ENCODE measurements at places on chromosomes 4 and X.

DNA sequence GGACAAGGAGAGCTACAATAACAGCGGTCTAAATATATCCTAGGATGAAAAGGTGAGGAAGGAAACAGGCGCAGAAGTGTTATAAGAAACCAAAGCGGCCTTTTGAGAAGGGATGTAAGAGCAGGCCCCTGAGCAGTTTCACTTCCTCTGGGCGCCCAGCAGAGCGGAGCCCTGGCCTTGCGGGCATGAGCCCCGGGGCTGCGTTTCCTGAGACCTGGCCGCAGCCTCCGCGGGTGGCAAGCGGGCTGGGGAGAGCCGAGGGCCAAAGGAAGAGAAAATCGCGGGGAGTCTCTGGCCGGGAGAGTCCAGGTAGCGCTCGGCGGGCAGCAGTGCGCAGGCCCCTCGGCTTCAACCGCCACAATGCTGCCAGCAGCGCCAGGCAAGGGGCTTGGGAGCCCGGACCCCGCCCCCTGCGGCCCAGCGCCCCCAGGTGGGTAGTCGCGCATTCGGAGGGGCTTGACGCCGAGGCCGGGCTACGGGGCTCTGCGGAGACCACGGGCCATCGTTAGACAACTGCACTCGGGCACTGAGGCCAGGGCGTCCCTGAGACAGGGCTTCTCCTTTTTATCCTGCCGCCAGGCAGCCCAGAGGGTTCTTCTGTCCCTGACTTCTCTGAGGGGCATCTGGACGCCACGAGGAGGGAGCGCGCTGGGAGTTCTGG, at the start of gene BANK1:
TSS of gene BANK1 (plus strand) at position 210 of the 661 bp plus-strand sequence. CDS start at position 361, 151 bp downstream.
- DNase-seq, result peak; percentile 29

DNA sequence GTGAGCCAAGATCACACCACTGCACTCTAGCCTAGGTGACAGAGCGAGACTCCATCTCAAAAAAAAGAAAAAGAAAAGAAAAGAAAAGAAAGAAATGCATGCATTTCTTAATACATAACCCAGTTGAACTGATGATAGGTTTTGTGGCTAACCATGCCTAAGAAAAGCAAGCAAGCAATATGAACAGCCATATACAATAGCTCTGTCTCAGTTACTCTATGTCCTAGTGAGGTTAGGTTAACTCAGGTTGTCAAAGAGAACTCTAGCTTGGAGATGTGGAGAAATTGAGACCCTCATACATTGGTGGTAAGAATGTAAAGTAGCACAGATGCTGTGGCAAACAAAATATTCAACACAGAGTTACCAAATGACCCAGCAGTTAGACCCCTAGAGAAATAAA, 167.0 kb upstream of the RASGEF1B start:
- no peak for DNase-seq

- no peak for DNase-seq
These were observed 20.9 kb downstream of the HMGB3 start for GRCh38 chrX:151004085-151004484.

GRCh38 chr4:142035566-142035965, 399.2 kb downstream of the IL15 start:
- DNase-seq, result no peak

DNA sequence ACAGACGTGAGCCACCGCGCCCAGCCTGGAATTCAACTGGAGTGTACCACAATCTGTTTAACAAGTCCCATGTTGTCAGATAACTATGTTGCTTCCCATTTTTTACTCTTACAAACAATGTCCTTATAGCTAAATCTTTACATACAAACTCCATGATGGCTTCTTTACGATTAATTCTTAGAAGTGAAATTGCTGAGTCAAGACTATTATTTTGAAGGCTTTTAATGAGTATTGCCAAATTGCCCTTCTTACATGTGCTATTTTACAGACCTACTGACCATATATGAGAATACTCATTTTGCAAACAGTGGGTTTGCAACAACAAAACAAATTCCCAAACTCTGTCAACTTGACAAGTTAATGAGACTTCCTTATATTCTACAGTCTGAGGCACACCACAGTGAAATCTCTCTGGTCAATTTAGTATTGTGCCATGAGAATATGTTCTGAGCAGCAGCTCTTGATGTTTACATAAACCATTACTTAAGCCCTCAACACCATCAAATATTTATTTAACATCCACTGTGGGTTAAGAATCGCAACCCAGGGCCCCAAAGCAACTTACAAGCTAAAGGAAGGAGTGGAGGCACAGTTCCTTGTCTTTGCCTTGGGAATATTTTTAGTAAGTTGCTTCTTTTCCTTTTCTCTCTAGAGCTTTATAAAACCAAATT, 128.5 kb downstream of the SPRY1 start:
- no peak for DNase-seq

DNA sequence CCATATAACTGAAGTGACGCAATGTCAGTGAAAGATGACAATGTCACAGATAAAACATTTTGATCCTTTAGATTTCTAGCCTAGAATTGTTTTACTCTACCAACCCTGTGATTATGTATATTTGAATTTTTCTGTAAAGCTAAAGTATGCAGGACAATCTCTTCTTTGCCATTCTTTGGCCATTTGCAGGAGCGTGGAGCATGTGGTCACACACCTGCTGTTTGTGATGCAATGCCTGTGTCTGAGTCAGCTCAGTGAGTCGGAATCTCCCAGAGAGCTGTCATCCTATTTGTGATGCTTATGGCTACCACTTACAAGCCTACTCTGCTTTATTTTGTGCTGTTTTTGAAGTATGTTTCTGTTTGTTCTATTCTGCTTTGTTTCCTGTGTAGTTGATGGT, 214.5 kb downstream of the NAF1 start:
- no peak for DNase-seq

- DNase-seq, result no peak
These were observed 249.7 kb downstream of the EVC2 start for GRCh38 chr4:5458676-5459075.

- no peak for DNase-seq
These were observed 18.0 kb upstream of the TMEM131L start for GRCh38 chr4:153448003-153448731.

DNA sequence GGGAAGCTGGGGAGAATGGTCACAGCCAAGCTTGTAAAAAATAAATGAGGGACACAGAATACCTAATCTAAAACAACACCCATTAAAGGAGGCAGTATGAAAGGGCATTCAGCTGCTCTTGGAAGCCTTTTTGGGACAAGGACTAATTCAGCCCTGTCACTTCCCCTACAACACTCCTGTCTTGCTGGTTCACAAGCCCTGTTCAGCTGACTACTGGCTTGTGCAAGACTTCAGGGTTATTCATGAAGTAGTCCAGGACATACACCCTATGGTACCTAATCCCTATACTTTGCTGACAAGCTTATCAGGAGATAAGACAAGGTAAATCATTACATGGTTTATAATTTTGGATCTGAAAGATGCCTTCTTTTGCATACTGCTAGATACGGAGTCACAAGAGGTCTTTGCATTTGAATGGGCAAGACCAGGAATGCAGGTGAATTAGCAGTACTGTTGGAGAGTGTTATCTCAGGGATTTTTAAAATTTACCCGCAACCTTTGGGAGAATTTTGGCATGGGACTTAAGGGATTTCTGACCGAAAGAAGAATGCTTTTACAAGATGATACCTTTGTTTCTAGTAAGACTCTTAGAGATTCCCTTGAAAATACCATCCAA, 103.2 kb upstream of the LANCL3 start:
- no peak for DNase-seq

- DNase-seq, result no peak
These were observed 1.1 kb downstream of the OGT start for GRCh38 chrX:71533851-71534561.

DNA sequence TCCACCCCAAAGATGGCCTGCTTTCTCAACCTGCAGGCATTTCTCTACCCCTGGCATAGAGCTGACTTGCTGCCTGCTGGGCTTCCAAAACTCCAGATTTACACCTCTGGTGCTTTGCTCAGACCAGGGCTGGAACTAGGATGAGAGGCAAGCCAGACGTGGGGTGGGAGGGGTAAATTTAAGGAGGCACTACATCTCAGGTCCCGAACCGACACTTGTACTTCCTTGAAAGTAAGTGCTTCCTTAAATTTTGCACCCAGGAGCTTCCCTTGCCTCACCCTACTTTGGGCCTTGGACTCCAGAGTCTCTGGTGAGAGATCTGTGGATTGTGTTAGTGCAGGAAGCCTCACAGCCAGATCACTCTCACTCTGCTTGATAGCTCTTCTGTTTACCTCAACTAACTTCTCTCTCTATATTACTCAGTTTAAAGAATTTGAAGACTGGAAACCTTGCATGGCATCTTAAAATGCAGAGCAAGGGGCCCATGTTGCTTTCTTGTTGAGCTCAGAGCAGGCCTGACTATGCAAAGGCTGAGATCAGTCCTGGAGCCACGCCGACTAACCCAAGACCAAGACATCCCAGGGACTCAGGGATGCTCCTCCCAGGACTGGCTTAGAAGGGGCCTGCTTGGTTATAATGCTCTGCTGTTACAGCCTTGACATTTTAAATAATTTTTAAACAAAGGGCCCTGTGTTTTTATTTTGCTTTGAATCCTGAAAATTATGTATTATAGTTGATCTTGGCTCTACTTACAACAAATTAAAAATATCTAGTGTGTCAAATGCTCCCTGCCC, 145.0 kb upstream of the LEF1 start:
- no peak for DNase-seq

DNA sequence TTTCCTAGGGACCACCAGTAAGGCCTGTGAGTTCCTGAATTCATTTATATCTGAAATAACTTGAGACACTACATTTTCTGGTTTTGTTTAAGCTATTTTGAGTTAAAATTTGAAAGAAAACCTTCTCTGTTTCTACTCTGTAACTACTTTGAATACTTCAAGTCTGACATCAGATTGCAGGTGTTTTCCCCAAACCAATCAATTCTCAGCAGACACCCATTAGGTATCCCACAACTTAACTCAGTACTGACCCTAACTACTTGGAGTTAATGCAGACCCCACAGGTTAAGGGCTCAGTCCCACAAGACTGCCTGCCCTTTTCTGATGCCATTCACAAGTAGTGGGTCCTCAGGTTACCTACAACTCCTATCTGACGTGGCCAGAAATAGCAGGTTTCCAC, 1100.0 kb upstream of the SLIT2 start:
- no peak for DNase-seq

DNA sequence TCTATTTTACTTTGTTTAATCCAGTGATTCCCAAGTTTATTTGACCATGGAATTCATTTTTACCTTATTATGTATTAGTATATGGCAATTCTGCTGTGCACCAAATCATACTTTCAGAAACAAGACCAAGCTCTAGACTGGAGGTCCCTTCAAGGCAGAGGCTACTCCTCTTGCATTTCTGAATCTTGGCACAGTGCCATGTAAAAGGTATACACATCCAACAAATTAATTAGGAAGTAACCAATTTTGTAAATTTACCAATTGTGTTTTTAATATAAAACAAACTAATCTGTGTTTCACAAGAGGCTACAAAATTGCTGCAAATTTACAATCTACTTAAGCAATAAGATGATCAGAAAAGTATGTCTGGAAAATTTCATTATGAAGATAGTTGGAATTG, 712.2 kb upstream of the HS3ST1 start:
- no peak for DNase-seq

- no peak for DNase-seq
These were observed 243.4 kb upstream of the STS start for GRCh38 chrX:6904156-6904555.

GRCh38 chrX:87728459-87728858, 210.9 kb downstream of the KLHL4 start:
- no peak for DNase-seq

GRCh38 chr4:84691170-84691691, 108.3 kb downstream of the CDS1 start:
- DNase-seq, result no peak

DNA sequence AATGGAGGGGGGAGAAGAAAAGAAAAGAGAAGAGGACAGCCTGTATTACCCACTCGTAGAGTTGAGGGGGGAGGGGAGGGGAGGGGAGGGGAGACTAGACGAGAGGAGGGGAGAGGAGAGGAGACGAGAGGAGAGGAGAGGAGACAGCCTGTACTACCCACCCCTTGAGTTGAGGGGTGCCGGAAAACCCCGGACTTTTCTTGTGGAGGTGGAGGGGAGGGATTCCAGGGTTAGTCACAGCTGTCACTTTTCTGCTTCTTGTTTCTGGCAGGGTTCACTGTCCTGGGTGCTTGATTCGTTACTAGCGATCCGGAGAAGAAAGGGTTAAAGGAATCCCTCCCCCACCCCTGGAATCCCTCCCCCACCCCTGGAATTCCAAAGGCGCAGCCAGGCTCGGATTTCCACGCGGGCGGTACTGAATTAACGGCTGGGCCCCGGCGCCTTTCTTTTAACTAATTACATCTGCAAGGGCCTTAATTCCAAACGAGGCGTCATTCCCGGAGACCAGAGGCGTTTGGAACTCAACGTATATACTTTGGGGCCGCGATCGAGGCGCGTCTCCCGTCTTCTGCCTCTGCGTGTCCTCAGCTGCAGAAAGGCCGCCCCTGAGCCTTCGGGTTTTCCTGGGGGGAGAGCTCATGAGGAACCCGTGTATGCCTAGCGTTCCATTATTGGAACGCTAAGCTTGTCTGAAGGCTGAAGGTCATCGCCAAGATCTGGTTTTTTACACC, 20.1 kb upstream of the CSF2RA start:
- no peak for DNase-seq

DNA sequence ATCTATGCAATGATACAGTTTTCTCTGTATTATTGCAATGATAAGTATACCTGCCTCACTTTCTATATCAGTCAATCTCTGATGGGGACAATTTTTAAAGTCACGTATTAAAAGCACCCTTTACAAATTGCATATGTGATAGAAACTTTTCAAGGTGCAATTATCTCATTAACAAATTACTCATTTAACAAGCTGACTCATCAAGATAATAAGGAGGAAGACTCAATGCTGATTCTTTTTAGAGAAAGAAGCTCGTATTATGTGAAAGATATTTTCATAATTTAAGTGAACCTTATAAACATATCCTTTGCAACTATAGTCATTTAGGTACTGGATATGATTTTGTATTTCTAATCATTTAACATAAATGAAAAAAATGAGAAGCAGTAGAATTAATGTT, 1080.9 kb upstream of the TENM3 start:
- DNase-seq, result no peak

GRCh38 chr4:94426783-94427182, 25.0 kb upstream of the PDLIM5 start:
- no peak for DNase-seq
